ENCODE measurements at places on chromosomes 5 and 9.

GRCh38 chr5:67353500-67354450 is 157.2 kb upstream of the CD180 start:
- DNase-seq: no peak

GRCh38 chr5:38551030-38552017 is 5.1 kb downstream of the LIFR start:
- no peak for DNase-seq

- peak; percentile 81 for DNase-seq
Measured at GRCh38 chr9:100352201-100352726, 478 bp downstream of the TEX10 start.

- DNase-seq: no peak
Measured at GRCh38 chr5:159105145-159106053, 5.7 kb upstream of the EBF1 start.

GRCh38 chr9:7169717-7170389 is 412.1 kb downstream of the KDM4C start:
- DNase-seq: no peak

DNA sequence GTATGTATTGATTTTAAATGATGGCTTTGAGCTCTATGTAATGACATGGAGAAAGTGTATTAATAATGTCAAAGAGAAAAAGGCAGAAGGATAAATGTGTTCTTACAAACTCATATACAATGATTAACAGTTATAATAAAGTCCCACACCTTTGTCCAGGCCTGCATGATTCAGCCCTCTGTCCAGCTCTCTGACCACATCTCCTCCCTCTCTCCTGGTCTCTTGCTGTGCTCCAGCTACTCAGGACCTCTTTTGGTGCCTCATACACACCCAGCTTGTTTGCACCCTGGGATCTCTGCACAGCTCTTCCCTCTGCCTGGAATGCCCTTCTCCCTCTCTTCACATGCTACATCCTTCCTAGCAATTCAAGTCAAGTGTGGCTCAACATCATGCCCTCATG is 37.5 kb upstream of the DMRT1 start:
- DNase-seq: no peak

DNA sequence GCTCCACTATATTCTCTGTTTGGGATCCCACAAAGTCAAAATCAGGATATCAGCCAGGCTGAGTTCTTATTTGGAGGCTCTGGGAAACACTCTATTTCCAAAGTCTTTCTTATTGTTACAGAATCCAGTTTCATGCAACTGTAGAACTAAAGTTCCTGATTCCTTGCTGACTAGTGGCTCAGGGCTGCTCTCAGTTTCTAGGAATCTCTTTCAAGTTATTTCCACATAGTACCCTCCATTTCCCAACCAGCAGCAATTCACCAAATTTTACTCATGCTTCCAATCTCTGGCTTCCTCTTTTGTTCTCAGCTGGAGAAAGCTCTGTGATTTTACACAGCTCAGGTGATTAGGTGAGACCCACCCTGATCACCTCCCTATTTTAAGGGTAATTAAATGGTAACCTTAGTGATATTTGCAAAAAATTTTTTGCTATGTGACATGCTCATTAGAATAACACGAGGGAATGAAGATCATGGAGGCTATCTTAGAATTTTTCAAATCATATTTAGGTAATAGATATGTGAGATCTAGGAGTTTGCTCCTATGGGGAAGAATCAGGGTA is 794.9 kb upstream of the ARRDC3 start:
- DNase-seq: no peak

GRCh38 chr5:107615299-107615817 is 55.4 kb downstream of the EFNA5 start:
- no peak for DNase-seq

DNA sequence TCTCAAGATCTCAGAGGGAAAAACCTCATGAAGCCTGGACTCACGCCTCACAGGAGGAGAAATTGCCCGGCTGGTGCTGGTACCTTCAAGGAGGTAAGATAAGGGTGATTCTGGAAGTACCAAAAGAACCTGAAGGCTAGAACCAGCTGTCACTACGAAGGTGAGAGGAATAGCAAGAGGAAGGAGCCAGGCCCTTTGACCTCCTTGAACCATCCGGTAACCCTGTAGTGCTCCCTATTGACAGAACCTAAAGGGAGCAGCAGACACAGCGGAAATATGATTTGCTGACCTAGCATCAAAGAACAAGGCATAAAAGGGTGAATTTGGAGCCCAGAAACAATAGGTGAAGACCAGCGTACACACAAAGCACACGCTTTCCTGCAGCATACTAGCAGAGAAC is 92.2 kb downstream of the DOCK8 start:
- peak; percentile 60 for DNase-seq

DNA sequence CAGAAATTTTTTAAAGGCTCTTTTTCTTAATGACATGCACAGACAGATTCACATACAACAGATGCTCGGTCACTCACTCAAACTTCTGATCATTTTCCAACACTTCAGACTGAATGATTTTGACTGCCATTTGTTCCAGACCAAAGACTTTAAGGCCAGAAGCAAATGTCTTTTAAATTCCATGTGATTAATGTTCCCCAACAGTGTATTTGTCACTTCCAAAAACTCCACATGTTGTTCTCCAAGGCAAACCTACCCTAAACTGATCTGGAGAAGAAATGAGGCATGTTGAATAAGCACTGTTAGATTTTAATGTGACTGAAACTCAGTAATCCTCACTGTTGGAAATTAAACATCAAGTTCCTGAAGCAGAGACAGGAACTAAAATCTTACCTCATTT is 366.7 kb downstream of the GABRG2 start:
- no peak for DNase-seq

GRCh38 chr5:110288766-110289511 is 437.5 kb downstream of the TMEM232 start:
- DNase-seq: no peak

DNA sequence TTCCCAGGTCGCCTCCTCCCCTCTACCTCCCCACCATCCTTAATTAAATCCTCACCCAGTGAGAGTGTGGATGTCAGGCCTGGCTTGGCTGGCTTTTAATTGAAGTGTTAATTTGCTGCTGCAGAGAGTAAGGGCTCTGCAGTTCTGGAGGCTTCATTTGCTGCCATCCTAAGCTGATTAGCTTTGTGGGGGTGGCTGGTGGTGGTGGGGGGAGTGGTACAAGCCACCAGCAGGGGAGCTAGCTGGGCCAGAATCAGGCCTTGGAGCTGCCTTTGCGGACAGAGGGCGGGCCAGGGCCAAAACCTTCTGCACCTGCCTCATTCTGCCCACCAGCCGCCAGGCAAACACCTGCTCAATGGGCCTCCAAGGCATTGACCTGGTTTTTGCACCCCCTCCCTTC is 26.8 kb upstream of the TIFAB start:
- no peak for DNase-seq
